Vagina (tissue), 2 donors: ENCODE measurements at places on chromosomes 13 and 19.

GRCh38 chr13:75800545-75800944 is 164.4 kb downstream of the LMO7 start:
- no peak for DNase-seq

- DNase-seq, result no peak
Observed at GRCh38 chr13:27628081-27628480, 6.4 kb downstream of the POLR1D start.

- DNase-seq, result no peak
Observed at GRCh38 chr13:85666356-85666755, 132.9 kb downstream of the SLITRK6 start.

GRCh38 chr13:66546534-66547379 is 683.4 kb downstream of the PCDH9 start:
- DNase-seq, result no peak

DNA sequence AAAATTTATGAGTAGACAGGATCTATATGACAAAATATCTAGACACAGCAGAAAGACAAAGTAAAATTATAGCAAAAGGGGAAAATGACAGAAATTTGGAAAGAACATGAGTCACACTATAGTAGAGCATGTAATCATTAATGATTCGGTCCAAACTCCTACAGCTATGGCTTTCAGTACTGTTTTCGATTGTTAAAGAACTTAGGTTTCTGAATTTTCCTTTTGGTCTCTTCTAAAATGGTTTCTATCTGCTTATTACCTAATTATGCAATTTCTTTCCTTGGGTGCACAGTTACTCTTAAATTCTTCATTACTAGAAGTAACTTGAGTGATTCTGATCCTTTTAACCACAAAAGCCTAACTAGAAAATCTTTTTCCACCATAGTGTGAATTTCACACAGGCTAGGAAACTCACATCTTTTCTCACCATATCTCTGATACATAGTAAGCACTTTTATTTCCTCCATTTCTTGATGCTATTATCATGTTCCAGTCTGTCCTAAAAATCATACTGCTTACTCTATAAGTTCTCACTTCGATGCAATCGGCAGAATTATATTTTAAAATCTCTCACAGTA is 1101.4 kb downstream of the PCDH9 start:
- no peak for DNase-seq

DNA sequence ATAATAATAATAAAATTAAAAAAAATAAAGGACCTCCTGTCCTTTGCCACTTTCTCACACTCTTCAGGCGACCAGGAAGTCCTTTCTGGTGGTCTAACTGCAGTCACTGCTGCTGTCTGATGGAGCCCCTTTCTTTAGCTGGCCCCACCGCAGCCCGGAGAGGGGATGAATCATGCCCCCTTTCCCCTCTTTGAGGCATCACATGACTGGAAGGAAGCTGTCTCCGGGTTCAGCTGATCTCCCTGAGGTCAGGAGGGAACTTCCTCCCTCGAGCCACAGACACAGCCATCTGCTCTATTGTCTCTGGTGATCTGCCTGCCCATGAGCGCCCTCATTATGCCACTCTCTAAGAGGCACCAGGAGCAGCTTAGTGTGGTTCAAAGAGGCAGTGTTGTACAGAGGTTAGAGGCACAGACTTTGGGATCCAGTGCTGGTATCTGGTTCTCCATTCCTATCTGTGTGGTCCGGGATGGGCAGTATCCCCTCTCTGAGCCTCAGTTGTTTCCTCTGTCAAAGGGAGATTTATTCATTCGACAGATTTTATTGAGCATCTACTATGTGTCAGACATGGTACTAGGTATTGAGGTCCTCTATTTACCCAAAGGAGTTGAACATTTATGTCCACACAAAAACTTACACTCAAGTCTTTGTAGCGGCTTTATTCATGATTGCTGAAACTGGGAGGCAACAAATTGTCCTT is 30.0 kb downstream of the VAV1 start:
- DNase-seq, result no peak

GRCh38 chr13:85255978-85256377 is 543.2 kb downstream of the SLITRK6 start:
- no peak for DNase-seq

GRCh38 chr19:12272980-12273901 is 21.4 kb downstream of the ZNF44 start:
- DNase-seq, result no peak

DNA sequence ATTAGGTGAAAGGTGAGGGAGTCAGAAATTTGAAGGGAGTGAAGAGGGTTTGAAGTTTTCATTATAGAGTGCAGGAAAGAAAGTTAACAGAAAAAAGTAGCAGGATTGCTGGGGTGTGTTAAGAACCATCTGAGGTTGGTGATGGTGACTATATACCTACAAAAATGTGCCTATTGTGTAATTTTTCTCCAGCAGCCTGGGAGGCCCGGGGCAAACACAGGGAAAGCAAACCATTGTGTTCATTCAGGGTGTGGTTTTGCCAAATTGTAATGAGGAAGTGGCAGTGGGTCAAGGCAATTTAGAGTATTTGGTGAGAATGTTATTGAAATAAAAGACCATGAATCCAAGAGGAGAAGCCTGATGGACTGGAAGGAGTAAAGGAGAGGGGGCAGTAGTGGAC is 8.2 kb upstream of the SUCLA2 start:
- DNase-seq, result no peak

DNA sequence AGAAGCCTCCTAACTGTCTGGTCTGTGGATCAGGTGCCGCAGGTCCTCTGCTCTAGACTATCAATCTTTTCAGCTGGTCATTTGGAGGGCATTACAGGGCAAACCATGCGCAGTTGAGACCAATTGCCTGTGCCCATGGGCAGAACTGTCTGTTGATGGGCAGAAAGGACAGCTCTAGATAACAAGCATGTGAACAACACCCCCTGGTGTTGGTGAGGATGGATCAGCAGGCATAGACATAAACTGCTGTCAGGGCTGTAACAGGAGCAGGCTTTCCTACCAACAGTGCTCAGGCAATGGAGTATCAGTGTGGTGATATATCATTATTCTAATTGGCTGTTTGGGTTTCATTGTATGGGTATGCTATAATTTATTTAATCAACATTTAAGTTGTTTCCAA is 104.7 kb upstream of the KL start:
- DNase-seq, result no peak

GRCh38 chr19:30082611-30083010 is 140.6 kb downstream of the URI1 start:
- no peak for DNase-seq

DNA sequence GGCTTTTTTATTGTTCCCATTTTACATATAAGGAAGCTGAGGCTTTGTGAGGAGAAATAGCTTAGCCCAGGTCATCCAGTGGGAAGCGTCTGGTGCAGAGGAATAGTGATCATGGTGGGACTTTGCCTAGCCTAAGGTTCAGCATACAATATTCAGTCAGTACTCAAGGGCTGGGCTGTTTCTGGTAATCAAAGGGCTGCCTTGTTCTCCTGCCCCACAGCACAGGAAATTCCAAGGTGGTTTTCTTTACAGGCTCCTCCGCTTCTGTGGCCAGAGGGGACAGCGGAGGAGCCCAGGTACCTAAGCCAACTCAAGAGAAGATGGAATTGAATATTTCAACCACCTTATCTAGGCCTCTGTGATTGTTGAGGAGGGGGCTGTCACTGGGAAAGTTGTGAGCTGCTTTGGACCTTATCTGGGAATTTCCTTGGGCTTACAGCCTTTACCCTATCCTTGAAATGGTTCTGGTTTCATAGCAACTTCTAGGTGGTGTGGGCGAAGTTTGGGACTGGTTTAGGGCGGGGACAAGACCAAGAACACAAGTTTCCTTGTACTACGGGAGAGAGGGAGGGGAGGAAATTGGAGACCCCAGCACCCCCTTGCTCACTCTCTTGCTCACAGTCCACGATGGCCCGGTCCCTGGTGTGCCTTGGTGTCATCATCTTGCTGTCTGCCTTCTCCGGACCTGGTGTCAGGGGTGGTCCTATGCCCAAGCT is at the start of gene MIA:
TSS of gene MIA (plus strand) at position 606 of the 716 bp plus-strand sequence. CDS start at position 628, 22 bp downstream.
- DNase-seq, result no peak

- DNase-seq, result no peak
Observed at GRCh38 chr19:31559494-31559893, 210.3 kb upstream of the TSHZ3 start.

GRCh38 chr19:38975861-38976271 is 324 bp upstream of the FBXO17 start:
- no peak for DNase-seq

DNA sequence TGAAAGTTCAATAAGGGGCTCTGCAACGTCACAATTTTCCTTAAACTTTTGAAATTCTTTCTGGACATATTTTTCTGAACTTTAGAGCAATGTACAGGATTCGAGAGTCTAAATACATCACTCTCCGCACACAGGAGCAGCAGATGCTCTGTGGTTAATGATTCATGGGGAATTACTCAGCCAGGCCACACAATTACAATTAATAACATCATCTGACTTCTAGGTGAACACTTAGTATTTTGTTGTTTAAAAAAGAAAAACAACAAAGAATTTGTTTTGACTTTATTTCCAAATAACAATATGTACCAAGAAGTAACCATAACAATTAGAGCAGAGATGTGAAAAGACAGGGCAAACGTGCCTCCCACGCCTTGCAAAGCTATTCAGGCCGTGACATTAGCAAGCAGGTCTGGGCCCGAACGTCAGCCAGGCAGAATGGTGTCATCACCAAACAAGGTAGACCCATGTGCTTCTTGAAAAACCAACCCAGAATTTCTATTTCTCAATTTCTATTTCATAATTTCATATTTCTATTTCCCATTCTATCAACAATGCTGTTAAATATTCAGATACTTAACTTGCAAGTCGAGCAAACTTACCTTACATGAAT is 236.3 kb downstream of the COL4A1 start:
- no peak for DNase-seq

- DNase-seq, result no peak
Observed at GRCh38 chr13:27783111-27783510, 9.2 kb upstream of the GSX1 start.

DNA sequence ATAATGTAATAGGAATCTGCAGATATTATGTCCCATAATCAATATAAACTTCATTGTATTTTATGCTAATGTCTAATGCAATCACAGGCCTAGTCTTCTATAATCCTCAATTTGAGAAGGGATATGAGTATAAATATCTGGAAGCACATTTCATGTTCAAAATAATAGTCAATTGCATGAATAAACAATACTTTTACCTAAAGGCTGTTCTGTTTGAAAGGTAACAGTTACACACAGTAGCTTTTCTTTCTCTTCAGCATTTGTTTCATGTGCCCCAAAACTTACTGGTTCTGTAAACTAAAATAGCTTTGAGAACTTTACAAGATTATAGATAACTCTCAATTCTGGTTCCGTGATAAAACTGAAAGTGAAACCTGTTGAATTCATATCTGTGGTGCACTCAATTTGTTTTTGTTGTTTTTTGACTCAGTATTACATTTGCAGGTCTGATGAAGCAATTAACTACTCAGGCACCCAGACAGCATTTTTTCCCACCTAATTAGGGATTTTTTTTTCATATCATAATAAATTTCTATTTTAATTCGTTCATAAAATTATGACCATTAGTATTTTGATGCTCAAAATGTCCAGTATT is 1193.8 kb downstream of the SLITRK1 start:
- DNase-seq, result no peak

DNA sequence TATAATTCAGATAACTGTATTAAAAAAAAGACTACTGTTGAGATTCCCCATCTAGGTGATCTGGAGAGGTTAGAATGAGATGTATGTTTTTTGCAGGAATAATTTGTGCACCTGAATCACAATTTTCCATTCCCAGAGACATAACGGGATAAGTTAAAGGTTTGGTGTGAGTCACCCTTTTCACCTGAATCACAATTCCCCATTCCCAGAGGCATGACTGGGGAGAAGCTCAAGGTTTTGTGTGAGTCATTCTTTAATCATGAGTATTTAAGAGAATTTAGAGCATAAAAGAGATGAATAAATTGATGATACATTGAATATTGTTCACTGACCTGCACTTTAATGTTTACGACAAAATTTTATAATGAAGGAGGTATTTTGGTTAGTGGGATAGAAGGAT is 9.0 kb downstream of the OR7A5 start:
- no peak for DNase-seq

DNA sequence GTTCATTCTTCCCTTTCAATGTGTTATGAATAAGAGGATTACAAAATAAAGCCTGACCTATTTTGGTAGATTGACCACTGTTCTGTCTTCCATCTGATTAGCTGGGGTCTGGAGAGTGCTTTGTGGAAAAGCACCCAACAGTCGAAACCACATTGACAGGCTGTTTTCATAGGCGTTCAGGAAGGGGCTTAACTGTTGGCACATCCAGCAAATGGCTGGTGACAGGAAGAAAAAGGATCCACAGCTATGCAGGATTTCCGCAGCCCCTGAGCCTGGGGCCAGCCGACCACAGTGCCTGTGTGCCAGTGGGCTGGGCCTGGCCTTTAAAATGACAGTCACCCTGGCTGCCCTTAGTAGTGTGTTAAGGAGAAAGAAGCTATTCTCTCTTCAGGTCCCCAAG is 113.3 kb downstream of the SIPA1L3 start:
- no peak for DNase-seq

GRCh38 chr19:30719189-30719998 is 347.2 kb downstream of the ZNF536 start:
- no peak for DNase-seq

GRCh38 chr13:50449465-50449864 is 394.0 kb downstream of the DLEU7 start:
- no peak for DNase-seq

DNA sequence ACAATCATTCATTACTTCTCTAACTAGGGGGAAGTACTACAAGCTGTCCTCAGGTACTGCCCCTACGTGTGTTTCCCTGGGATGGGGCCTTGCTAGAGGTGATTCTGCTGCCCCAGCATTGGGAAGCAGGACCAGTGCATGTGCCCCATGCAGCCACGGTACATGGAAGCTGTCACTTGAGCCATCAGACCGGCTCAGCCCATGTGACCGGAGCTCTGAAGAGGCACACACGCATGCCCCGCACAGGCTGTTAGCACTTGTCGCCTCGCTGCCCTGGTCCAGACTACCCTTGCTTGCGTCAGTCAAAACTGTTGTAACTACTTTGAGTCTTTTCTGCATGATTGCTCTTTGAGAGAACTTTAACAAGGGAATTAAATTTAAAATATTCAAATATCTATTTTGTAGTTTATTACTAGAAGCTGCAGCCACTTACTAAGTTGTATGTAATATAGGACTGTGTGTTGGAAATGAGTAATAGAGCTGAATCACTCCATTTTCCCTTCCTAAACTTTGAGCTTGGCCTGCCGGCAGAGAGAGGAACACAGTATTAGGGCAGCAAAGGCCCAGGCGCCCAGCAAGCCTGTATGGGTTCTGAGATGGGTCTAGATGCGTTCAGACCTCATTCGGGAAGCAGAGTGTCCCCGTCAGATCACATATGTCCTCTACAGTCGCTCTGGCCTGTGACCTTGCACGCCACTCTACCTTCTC is 42.2 kb downstream of the DHRS12 start:
- peak; percentile 71 for DNase-seq

- DNase-seq, result no peak
Observed at GRCh38 chr19:11598103-11598483, 810 bp downstream of the ZNF627 start.

- no peak for DNase-seq
Observed at GRCh38 chr13:62525652-62526051, 1110.0 kb upstream of the PCDH20 start.

- no peak for DNase-seq
Observed at GRCh38 chr19:54373781-54374631, 9.3 kb upstream of the LAIR1 start.

- no peak for DNase-seq
Observed at GRCh38 chr13:109425821-109426689, 360.3 kb downstream of the IRS2 start.

GRCh38 chr19:51026554-51026831 is at the start of gene KLK11:
Gene KLK11 (minus strand): TSS chr19:51026616. CDS start chr19:51025631, 985 bp downstream.
- DNase-seq, result no peak
